ENCODE measurements at places on chromosomes 2 and 18.

GRCh38 chr18:79393635-79394533, 1.8 kb upstream of the NFATC1 start:
- peak; percentile 90 for DNase-seq

DNA sequence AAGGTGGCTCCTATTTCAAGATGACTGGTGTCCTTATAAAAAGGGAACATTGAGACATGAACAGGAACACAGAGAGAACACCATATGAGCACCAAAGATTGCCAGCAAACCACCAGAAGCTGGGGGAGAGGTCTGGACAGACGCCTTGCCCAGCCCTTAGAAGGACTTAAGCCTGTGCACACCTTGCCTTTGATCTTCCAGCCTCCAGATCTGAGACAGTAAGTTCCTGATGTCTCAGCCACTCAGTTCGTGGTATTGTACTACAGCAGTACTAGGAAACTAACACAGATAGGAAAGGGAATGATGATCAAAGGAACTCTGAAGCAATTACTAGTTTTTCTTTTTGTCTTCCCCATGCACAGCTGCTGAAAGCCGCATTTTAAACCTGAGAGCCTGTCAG, 137.3 kb upstream of the FHL2 start:
- DNase-seq, result no peak

DNA sequence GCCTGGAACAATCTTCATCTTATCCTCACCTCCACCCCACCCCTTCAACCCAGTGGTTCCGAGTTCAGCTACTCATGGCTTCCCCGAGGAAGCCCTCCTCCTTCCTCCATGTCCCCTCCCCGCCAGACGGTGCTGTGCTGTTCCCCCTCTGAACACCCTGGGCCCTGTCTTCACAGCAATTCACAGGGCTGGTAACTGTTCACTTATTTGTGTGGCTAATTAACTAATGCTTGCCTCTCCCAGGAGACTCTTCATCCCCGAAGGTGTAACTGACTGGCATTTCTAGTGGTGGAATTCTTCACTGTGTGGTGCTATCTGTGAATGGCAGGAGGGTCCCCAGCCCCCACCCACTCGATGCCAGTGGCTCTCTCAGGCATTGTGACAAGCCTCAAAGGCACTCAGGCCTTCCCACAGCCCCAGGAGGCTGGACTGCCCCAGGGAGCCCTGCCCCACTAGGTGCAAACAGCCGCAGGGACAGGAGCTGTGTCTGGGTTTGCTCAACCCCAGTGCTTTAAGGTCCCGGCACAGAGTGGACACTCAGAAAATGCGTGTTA, 133.7 kb upstream of the ID2 start:
- DNase-seq, result no peak

DNA sequence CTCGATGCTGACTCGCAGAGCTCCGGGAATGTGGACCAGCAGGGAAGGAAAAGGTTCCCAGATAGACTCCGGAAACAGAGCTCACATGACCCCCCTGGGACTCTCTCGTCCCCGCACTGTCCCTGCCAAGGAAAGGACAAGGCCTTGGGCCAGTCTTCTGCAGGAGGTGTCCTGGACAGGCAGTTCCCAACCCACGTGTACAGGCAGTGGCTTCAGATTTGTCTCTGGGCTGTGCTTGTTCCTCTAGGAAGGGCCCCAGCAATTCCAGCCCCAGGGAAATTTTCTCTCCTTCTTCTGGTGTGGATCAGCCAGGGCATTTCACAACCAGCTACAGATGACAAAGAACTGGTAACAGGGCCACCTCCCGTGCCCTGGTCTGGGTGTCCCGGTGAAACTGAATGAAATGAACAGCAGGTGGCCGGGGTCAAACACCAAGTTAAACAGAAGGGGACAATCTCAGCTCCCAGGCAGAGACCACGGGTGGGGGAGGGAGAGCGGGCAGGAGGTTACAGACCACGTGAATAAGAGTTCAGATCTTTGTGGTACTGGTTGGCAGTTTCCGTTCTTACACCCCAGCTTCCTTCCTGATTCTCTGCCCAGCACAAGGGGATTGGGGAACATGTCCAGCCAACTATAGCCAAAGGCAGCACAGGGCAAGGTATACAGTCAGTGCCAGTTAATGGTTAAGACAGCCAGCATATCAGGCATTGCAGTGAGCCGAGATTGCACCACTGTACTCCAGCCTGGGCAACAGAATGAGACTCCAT, 52.2 kb upstream of the CAB39 start:
- peak; percentile 66 for DNase-seq

- no peak for DNase-seq
These were observed 805.2 kb downstream of the GALR1 start for GRCh38 chr18:78054801-78055200.

DNA sequence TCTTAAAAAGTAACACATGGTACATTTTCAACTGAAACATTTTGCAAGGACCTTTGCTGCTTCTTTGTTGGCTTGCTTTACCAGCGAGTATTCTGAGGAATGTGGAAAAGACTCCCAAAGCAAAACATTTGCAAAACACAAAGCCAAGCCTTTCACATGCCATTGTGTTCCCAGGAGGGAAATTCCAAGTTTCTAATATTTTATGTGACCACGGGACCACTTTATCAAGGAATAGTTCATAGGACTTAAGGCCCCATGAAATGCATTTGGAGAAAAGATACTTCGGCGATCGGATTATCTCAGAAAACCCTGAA, 26.2 kb downstream of the CYP27C1 start:
- no peak for DNase-seq

DNA sequence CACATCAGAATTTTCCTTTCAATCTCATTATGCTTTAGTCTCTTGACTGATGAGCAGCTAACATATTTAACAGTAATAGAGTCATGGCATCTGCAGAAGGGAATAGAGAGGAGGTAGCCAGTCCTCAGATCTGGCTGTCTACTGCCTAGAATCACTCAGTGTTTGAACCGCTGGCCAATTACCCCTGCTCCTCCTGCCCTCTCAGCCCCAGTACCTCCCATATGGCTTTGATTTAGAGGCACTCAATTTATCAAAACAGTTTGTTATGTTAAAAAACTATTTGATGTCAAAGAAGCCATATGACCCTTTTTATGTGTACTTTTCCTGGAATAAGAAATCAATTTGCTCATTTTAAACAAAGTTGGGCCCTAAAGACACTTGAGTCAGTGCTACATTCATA, 355.2 kb downstream of the CMPK2 start:
- no peak for DNase-seq

GRCh38 chr18:34710934-34711333, 836 bp downstream of the DTNA start:
- no peak for DNase-seq

- no peak for DNase-seq
These were observed 8.2 kb downstream of the MXD1 start for GRCh38 chr2:69923116-69923515.

DNA sequence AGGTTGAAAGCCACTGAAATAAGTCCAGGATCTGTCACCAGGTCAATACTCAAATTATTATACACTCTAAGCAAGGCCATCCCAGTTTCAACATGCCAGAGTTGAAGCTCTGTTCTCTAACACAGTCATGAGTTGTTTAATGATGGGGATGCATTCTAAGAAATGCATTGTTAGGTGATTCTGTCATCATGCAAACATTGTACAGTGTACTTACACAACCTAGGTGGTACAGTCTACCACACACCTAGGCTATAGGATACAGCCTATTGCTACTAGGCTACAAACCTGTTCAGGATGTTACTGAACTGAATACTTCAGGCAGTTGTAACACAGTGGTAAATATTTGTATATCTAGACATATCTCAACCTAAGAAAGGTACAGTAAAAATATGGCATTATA, 162.2 kb downstream of the BAZ2B start:
- DNase-seq, result no peak

- DNase-seq, result no peak
These were observed 86.6 kb downstream of the SOWAHC start for GRCh38 chr2:109700680-109701274.

DNA sequence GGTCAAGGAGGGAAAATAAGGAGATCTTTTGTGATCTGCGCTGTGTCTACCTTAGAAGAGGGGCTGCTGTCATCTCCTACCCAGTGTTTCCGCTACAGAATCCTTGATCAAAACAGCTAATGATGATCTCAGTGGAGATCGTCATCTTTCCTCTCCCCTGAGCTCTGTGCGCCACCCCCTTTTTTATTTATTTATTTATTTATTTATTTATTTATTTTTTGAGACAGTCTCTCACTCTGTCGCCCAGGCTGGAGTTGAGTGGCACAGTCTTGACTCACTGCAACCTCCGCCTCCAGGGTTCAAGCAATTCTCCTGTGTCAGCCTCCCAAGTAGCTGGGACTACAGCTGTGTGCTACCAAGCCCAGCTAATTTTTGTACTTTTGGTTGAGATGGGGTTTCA, 55.5 kb downstream of the SERTAD2 start:
- no peak for DNase-seq

DNA sequence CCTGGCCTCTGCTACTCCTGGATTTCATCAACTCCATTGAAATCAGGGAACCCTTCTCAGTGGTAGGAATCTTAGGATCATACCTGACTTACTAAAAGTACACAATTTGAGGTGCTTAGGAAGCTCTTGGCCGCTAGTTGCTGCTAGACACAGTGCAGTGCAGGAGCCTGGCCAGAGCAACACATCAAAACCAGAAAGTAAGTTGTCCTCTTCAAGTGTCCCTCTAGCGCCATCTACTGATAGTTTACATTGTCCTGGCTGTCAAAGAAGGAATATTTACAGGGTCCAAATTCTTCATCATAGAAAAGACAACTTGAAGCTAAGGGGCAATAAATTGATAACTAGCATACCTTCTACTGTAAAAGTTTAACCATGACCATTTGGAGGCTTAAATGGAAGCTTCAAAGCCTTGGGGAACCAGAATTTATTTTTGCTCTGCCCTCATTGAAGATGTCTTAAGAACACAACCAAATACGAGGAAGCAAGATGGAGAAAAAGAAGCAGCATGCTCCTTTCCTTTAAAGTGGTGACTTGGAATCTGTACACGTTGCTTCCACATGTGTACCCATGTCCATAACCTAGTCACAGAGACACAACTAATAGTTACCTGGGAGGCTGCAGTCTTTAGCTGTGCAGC, 889.1 kb upstream of the GCFC2 start:
- no peak for DNase-seq

GRCh38 chr2:64277101-64277849, 133.1 kb upstream of the PELI1 start:
- no peak for DNase-seq

- no peak for DNase-seq
These were observed 68.7 kb downstream of the ZDBF2 start for GRCh38 chr2:206343144-206343543.

- DNase-seq, result no peak
These were observed 11.0 kb downstream of the TBR1 start for GRCh38 chr2:161426922-161427663.

DNA sequence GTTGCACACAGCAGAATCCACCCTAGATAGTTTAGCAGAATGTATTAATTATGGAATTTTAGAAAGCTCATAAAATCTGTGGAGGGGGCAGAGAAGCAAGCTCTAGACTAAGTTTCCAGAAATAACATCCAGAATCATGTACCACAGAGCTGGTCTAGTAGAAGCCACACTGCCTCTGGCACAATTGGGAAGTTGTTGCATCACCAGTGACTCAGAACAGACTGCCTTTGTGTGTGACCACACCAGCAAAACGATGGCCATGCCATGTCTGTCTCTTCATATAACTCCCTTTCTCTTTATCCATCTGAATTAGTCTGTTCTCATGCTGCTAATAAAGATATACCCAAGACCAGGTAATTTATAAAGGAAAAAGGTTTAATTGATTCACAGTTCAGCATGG, 158.9 kb downstream of the CCDC148 start:
- DNase-seq, result no peak

GRCh38 chr18:69484699-69485396, 84.2 kb downstream of the DOK6 start:
- DNase-seq, result no peak

DNA sequence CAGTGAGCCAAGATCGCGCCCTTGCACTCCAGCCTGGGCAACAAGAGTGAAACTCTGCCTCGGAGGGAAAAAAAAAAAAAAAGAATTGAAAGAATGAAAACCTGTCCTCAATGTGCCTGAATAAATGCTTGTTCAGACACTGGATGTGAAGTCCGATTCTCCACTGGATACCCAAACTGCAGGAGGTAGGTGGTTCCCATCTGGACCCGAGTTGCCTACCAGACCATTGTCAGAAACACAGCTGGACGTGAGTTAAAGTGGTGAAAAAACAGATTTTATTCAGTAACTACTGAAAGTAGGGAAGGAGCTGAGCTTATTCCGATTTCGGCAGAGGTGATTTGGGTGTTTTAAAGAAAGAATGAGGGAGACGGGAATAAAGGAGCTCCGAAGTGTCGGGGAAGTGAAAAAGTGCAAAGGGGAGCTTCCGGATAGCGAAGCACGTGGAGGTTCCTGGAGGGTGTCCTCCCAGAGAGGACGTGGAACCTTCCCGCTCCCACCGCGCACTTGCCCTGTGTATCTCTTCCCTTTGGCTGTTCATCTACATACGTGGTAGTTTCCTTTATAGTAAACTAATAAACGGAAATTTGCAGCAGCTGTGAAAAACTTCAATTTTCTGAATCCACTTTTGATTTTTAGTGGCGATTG, 10.4 kb upstream of the ZDBF2 start:
- DNase-seq, result no peak

GRCh38 chr18:58572181-58572580, 56.7 kb downstream of the ALPK2 start:
- DNase-seq, result no peak

Data from tibial nerve (tissue), 4 donors.